SJCRH30 (cell line): ENCODE measurements at places on chromosomes 1 and 21.

DNA sequence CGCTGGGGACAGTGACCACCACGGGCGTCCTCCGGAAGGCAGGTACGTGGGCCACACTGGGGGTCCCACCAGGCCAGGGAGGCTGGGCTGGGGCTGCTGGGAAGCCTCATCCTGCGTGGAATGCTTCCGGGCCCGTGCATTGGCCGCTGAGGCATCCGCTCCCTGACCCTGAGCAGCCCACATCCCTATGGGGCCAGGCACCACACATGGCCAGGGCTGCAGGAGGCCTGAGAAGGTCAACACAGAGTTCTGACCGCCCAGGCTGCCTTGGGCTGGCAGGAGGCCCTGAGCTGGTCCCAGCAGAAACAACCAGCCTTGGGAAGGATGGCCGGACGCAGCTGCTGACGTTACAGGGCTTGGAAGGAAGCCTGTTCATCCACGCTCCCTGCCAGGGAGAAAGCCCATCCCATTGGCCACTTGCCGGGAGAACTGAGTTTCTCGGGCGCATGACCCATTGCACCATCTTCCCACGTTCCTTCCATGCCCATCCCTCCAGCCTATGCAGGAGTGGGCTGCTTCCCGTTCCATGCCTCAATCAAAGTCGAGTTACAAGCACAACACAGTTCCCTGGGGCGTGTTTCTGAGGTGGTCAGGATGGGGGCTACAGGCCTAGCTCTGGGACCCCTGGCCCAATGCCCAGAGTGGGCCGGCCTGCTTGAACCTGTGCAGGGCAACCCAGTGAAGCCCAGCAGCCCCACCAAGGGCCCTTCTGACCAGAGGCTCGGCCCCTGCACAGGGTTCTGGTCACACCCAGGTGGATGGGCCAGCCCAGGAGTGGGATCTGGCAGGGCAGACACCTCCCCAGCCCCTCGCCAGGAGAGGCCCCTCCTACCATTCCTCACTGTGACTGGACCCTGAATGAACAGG is 31.7 kb downstream of the TRIM11 start:
- DNase-seq: no peak

- no peak for DNase-seq
Measured at GRCh38 chr1:196271212-196271947, 336.9 kb downstream of the KCNT2 start.

- no peak for DNase-seq
Measured at GRCh38 chr1:114549137-114549536, 32.3 kb downstream of the BCAS2 start.

GRCh38 chr1:91764471-91765115 is 121.4 kb downstream of the TGFBR3 start:
- no peak for DNase-seq

DNA sequence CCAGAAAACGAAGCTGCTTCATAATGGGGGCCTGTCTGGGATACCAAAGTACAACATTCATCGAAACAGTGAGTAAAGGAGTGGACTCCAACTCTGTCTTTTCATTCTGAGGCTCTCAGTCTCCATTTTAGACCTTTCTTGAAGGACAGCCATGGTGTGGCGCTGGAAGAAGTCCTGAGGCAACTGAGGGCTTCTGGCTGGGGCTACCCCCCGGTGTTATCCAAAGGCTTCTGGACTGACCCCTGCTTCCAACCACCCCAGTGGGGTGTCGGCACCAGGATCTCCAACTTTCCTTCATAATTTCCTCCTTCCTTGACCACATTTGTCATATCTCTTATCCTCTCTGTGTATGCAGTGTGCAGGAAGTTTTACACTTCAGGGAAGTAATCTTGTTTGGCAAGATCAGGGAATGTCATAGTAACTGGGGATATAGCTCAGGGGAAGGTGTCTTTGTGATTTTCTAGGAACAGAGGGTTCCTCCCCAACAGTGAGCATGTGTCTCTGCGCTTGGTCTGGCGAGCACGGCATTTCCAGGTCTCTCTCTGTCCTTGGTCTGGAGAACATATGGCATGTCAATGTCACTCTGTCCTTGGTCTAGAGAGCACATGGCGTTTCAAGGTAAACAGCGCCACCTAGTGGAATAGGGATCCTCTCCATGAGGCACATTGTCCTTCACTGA is 19.4 kb upstream of the BSDC1 start:
- DNase-seq: peak; percentile 96

- DNase-seq: no peak
Measured at GRCh38 chr1:230356869-230357794, 69.0 kb downstream of the PGBD5 start.

DNA sequence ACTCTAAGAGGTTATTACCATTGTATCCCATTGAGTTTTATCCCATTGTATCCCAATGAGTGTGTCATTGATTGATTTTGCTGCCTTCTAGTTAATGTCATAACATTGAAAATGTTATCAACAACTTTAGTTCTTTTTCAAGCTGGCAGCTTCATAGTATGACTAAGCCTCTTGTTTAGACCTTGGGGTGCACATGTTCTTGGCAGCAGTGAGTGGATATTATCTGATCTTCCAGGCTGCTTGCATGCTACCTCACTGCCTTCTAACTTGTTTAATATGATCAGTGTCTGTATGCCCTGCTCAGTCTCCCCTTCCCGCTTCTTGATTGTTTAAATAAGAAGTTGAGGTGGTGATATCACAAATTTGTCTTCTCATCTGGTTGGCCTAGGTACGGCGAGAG is 24.6 kb downstream of the NTPCR start:
- no peak for DNase-seq

DNA sequence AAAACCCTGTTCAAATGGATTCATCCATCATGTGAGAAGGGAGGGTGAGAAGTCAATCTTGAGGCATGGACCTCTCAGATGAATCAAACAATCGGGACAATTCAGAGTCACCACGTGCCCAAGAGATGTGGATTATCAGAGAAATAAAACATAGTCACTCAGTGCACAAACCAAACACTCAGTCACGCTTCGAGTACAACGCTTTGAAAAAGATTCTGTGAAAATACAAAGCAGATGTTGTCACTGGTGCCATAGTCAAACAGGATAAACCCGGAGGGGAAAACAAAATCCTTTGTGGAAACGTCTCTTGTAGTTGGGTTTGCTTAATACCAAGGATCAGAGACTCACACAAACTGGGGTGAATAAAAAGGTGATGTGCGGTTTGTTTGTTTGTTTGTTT is 188.4 kb downstream of the RRAGC start:
- DNase-seq: no peak

DNA sequence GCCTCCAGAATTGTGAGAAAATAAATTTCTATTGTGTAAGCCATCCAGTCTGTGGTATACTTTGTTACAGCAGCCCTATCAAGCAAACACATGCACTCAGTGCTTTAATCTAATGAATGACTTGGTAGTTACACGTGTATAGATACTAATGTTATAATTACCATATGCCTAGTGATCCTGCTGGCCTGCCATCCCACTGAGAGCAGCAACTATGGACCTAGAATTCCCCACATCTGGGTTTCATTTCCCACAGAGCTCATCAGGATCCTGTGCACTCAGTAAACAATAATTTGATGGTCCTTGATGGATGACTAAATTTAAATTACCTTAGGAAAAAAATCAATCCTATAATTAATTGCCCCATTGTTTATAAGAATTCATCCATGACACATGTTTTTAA is 86.5 kb upstream of the RGS1 start:
- no peak for DNase-seq

GRCh38 chr1:46910790-46911189 is 30.5 kb downstream of the CYP4A11 start:
- DNase-seq: no peak

DNA sequence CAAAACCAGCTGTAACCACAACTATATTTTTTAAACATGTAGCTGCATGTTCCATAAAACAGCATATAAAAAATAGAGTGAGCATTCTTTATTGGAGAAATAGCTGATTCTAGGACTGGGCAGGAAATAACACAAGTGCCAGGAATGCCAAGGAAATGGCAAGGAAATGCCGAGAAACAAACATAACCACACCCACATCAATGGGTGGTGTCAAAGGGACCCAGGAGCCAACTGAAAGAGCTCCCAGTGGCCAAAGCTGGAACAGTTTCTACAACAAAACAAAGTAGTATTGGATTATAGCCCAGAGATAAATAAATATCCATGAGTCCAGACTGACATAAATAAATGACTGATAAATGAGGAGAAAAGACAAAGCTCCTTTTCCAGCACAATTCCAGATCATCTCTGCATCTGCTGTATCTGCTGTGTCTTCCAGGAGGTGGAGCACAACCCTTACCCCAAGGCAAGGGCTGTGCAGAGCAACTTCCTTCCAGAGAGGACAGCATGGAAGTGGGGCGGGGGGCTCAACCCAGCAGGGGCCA is 28.1 kb downstream of the ADARB1 start:
- no peak for DNase-seq

- DNase-seq: peak; percentile 46
Measured at GRCh38 chr1:41361495-41362356, 492 bp downstream of the FOXO6 start.

DNA sequence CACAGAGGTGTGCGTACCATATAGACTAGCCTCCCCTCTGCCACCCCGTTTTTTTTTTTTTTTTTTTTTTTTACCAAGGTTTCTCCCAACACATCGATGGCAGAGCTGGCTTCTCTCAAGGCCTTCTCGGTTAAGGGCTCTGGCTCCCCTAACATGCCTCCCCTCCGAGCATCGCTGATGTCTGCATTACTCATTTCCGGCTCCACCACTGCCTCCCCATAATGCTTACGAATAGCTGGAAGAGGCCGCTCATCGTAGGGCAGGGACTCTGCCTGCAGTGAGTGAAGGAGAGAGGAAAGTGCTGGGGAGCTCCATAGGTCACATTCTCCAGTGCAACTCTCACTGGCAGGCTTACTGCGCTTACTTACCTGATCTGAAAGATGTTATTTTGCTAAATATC is 20.6 kb downstream of the CEP104 start:
- no peak for DNase-seq

GRCh38 chr21:15592271-15592860 is 137.4 kb upstream of the USP25 start:
- DNase-seq: peak; percentile 75
